ENCODE measurements at places on chromosomes 7 and 10. TPM values are rescaled to one million over a fixed set of nuclear protein-coding genes. Genes with fewer than 3 reads are reported as not detected.

The SH3PXD2A gene
- 10.9 TPM for total RNA-seq

The CFAP43 gene
- total RNA-seq, result not detected

The ADIRF gene
- not detected for total RNA-seq

The LIPK gene
- total RNA-seq, result not detected

The ITIH5 gene
- total RNA-seq, result not detected

All from activated naive CD8-positive, alpha-beta T cell treated with anti-CD3 and anti-CD28 coated beads for 36 hours (primary cell).